ENCODE measurements at places on chromosomes 12 and 14. TPM values are rescaled to one million over a fixed set of nuclear protein-coding genes. Genes with fewer than 3 reads are reported as not detected.

The CLEC6A gene
- total RNA-seq: not detected

The PLA2G1B gene
- not detected for total RNA-seq

The STAB2 gene
- not detected for total RNA-seq

The SYNE3 gene
- total RNA-seq: 1.9 TPM

The KRT6C gene
- not detected for total RNA-seq

The SPIC gene
- total RNA-seq: not detected

The KIF5A gene
- total RNA-seq: 0.59 TPM
